ENCODE measurements at places on chromosomes 2 and 18. TPM values are rescaled to one million over a fixed set of nuclear protein-coding genes. Genes with fewer than 3 reads are reported as not detected.

RAMP1 gene
- total RNA-seq = not detected

CNNM4 gene
- 7.0 TPM for total RNA-seq

DCDC2C gene
- not detected for total RNA-seq

GKN2 gene
- total RNA-seq = not detected

CAPN10 gene
- total RNA-seq = 40.6 TPM

RPRM gene
- not detected for total RNA-seq

UNC80 gene
- not detected for total RNA-seq

CABYR gene
- 0.85 TPM for total RNA-seq

ARHGEF33 gene
- total RNA-seq = not detected

L3MBTL4 gene
- total RNA-seq = 0.19 TPM

CAPN14 gene
- total RNA-seq = 0.20 TPM

R3HDM1 gene
- total RNA-seq = 41.4 TPM

All from CD4-positive, alpha-beta T cell (primary cell).